B cell (primary cell): ENCODE measurements at places on chromosomes 13 and 19. TPM values are rescaled to one million over a fixed set of nuclear protein-coding genes. Genes with fewer than 3 reads are reported as not detected.

DNA sequence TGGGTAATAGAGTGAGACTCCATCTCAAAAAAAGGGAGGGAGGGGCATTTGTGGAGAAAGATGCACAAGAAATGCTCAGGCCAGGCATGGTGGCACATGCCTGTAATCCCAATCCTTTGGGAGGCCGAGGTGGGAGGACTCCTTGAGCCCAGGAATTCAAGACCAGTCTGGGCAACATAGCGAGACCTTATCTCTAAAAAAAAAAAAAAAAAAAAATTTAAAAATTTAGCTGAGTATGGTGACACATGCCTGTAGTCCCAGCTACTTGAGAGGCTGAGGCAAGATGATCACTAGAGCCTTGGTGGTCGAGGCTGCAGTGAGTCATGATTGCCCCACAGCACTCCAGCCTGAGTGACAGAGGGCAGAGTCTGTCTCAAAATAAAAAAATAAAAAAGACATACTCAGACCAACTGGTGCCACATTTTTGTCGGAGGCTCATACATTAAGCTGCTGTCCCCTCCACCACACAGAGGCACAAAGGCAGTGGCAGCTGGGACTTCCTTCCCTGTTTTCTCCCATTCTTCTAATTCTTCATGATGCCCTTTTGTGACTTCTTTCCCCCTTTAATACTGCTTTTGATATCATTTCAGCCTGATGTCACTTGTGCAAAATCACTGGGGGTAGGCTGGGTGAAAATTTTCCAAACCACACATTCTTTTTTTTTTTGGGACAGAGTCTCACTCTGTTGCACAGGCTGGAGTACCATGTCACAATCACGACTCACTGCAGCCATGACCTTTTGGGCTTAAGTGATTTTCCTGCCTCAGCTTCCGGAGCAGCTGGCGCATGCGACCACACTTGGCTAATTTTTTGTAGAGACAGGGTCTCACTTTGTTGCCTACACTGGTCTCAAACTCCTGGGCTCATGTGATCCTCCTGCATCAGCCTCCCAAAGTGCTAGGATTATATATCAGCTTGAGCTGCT is 26.8 kb upstream of the CXCL17 start:
- no peak overlapping the region for H3K4me3 ChIP-seq
- H3K4me1 ChIP-seq: peaks cover 35% of the 10 kb centered on the region
- DNase-seq: no peak
- no peaks in the 10 kb centered on the region for H3K36me3 ChIP-seq
- no peak overlapping the region for H3K27ac ChIP-seq

DNA sequence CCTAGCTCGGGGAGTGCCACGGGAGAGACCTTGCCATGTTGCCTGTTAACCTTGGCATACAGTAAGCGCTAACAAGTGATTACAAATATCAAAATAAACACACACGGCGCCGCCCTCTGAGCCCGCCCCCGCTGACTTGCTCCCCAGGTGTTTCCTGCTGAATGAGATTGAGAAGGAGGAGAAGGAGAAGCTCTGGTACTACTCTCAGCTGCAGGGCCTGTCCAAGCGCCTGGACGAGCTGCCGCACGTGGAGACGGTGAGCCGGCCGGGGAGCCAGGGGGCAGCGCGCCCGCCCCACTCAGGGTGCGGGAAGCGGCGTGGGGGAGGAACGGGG is 5.0 kb downstream of the APC2 start:
- no peaks in the 10 kb centered on the region for H3K36me3 ChIP-seq
- H3K27me3 ChIP-seq: peaks cover 22% of the 10 kb centered on the region
- H3K27ac ChIP-seq: no peak overlapping the region
- peak; percentile 67 for DNase-seq
- no peak overlapping the region for H3K4me3 ChIP-seq
- H3K4me1 ChIP-seq: peaks cover 39% of the 10 kb centered on the region

DNA sequence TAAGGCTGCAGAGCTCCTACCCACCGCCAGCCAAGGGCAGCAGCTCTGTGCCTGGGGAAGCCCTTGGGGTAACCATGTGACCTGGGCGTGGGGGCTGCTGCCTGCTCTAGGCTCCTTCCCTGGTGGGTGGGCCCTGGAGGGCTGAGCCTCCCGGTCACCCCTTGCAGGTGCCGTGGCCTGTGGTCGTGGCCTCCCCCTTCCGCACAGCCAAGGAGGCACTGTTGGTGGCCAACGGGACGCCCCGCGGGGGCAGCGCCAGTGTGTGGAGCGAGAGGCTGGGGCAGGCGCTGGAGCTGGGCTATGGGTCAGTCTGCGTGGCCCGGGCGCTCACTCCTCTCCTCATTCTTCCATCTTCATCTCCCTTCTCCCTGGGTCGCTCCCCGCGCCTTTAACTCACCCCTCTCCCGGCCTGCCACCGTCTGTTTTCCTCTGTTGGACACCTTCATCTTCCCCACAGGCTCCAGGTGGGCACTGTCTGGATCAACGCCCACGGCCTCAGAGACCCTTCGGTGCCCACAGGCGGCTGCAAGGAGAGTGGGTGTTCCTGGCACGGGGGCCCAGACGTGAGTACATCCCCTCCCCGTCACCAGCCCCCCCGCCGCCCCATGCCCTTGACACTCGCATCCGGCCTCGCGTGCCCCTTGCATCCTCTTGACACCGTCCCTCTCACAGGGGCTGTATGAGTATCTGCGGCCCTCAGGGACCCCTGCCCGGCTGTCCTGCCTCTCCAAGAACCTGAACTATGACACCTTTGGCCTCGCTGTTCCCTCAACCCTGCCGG is 9.9 kb upstream of the FLT3LG start:
- no peaks in the 10 kb centered on the region for H3K36me3 ChIP-seq
- no peak overlapping the region for H3K27ac ChIP-seq
- DNase-seq: no peak
- H3K27me3 ChIP-seq: no peaks in the 10 kb centered on the region
- peaks cover 9% of the 10 kb centered on the region for H3K4me1 ChIP-seq

DNA sequence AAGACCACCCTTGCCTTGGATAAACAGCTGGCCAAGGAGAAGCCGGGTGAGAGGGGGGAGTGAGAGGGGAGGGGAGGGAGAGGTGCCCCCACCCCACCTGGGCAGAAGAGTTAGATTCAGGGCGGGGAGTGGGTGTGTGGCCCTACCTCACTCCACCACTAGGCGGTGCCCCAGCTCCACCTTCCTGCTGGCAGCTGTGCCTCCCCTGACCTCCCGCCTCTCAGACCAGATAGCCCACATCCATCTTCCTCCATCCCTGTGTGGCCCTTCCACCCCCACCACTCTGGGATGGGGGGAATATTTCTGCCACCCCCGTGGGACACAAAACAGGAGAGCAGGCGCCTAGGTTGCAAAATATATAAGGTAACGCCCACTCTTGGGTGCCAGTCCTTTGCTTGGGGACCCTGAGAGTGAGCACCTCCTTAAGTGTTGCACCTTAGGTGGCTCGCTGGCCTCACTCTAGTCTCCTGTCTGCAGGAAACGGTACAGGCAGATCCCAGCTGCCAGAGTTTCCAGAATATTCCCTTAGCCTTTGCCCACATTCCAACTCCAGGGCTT is 13.8 kb upstream of the EHD2 start:
- H3K4me3 ChIP-seq: no peak overlapping the region
- peaks cover 32% of the 10 kb centered on the region for H3K36me3 ChIP-seq
- no peaks in the 10 kb centered on the region for H3K27me3 ChIP-seq
- no peak overlapping the region for H3K27ac ChIP-seq
- peak; percentile 61 for DNase-seq
- H3K4me1 ChIP-seq: no peaks in the 10 kb centered on the region

DNA sequence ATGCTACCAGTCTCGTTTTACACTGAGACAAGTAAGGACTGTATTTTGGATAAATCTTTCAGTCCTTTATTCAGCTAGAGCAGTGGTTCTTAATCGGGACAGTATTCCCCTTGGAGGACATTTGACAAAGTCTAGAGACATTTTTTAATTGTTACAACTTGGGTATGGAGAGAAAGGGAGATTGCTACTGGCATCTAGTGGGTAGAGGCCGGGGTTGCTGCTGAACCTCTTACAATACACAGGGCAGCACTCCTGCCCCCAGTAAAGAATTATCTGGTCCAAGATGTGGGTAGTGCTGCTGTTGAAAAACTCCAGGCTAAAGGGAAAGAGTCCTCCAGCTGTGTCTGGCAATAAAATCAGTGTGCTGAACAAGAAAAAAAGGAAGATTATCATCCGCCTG is 334.8 kb downstream of the SLC7A1 start:
- H3K27ac ChIP-seq: no peak overlapping the region
- H3K27me3 ChIP-seq: no peaks in the 10 kb centered on the region
- no peaks in the 10 kb centered on the region for H3K4me1 ChIP-seq

GRCh38 chr19:41795031-41795461 is 1.3 kb upstream of the CEACAM3 start:
- peak; percentile 74 for DNase-seq
- H3K27ac ChIP-seq: no peak overlapping the region
- H3K4me3 ChIP-seq: no peak overlapping the region
- peaks cover 5% of the 10 kb centered on the region for H3K27me3 ChIP-seq

- no peak overlapping the region for H3K4me3 ChIP-seq
- no peaks in the 10 kb centered on the region for H3K36me3 ChIP-seq
- DNase-seq: peak; percentile 70
- H3K4me1 ChIP-seq: no peaks in the 10 kb centered on the region
- no peak overlapping the region for H3K27ac ChIP-seq
- H3K27me3 ChIP-seq: no peaks in the 10 kb centered on the region
These were observed 7.8 kb upstream of the LYPD5 start for GRCh38 chr19:43809762-43810696.

LILRA1 gene
- 0.71 and 1.5 TPM in 2 replicates for polyA plus RNA-seq

NCAN gene
- polyA plus RNA-seq: 0.01 and 0.03 TPM in 2 replicates
